ENCODE measurements at places on chromosomes 12 and 14.

DNA sequence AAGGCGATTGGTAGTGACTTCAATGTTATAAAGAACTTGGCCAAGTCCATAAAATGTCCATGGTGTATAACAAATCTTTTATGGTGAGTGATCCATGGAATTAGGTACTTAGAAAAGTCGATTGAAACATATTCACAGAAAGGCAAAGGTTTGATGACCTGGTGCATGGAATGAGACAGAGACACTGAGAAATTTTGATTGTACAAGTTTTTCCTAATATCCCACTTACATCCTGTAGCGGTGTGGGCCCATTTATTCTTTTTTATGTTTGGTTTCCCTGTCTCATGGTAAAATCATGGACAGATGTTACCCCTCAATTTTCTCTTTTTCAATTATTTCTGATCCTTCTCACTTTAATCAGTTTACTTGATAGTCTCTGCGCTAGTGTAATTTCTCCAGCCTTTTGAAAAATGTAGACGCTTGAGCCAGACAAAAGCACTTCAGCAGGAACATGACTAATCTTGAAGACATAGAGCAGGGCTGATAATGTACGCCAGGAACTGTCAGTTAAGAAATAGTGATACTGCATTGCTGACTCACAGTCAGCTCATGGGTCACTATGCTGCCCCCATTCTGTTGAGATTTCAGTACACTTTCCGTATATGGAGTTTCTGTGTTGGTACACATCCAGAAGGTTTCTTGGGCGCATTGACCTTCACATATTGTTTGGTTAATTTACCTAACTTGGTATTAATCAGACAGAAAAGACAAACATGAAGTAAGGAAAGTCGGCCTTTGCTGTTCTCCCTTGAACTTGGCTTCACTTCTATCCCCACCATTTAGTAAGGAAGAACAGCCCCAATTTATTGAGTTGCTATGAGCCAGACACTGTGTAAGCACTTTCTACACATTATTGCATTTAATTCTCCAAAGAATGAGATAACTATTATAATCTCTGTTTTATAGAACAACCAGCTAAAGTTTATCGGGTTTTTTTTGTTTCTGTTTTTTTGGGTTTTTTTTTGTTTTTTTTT, 841.7 kb downstream of the DIO2 start:
- no peak for DNase-seq

DNA sequence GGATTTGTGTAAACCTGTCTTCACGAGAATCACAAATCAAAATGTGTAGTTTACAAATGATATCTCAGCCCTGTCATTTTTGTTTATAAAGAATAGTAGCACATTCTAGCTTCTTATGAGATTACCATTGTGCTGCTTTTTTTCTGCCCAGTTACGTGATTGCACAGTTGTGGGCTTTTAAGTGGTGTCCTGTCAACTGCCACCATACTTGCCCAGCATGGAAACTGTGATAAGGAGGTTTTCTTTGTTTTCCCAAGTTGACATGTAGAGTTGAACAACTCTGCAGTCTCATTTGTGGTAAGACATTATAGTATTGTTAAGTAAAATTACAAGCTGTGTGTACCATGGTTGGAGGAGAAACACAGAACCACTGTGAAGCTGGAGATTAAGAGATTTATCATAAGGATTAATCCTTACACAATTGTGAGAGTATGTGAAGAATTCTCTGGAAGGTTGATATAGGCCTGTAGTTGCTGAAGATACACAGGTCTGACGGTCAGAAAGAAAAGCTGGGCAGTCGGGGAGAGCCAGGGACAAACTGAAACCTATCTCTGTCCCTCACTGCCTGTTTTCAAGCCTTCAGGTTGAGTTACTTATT, 12.2 kb downstream of the CHURC1 start:
- DNase-seq: no peak

- no peak for DNase-seq
Measured at GRCh38 chr12:20132818-20133217, 235.5 kb upstream of the PDE3A start.

GRCh38 chr12:19553175-19553574, 113.9 kb downstream of the AEBP2 start:
- no peak for DNase-seq

- no peak for DNase-seq
Measured at GRCh38 chr12:109822951-109823411, 10.2 kb downstream of the TRPV4 start.

GRCh38 chr12:22802883-22803630, 178.1 kb downstream of the ETNK1 start:
- no peak for DNase-seq

- no peak for DNase-seq
Measured at GRCh38 chr12:113587720-113588119, 116.0 kb upstream of the LHX5 start.

DNA sequence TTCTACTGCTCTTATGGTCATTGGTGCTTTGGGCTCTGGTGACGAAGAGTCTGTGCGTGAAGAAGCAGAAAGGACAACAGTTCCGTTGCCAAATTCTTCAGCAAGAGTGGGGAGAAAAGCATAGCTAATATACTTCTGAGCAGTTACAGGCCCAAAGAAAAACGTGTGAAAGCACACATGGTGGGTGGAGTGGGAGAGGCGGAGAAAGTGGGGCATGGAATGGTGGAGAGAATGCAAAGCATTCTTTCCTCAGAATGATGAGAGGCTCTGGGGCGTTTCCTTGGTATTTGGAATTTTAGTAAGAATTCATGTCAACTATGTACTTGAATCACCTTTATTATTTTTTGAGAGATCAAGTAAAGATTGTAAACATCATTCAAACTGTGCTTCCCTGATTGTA, 396.1 kb downstream of the NAV3 start:
- DNase-seq: no peak

DNA sequence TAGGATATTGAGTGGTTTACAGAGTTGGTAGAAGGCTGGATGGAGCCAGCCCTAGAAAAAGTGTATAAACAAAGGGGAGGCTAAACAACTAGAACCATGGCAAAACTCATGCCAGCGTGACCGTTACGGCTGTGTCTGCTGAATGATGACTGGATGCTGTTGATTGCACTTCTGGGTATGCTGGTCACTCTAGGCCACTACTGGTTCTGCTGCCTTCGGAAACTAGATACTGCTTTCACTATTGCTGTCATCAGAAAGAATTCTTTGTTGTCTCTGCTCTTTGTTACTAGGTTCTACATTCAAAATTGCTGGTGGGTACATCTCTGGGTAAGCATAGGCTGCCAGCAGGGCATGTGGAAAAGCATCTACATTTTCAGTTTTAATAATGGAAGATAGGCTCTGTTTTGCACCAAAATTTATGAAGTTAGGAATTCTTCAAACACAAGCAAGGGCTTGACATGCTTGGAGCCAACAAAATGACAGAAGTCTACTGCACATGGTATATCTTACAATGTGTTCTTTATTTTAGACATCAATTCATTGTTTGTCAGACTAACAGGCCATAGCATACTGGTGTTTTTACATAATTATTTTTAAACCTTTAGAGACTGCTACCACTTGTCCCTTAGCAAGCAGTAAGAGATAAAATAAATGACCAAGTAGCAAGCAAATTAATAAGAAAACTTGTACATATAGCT, 15.4 kb downstream of the MON2 start:
- no peak for DNase-seq

GRCh38 chr12:113855998-113856397, 110.1 kb downstream of the RBM19 start:
- DNase-seq: no peak

GRCh38 chr12:91382081-91382543, 199.5 kb upstream of the DCN start:
- peak; percentile 79 for DNase-seq

- DNase-seq: no peak
Measured at GRCh38 chr14:54796961-54797360, 105.7 kb downstream of the GCH1 start.

DNA sequence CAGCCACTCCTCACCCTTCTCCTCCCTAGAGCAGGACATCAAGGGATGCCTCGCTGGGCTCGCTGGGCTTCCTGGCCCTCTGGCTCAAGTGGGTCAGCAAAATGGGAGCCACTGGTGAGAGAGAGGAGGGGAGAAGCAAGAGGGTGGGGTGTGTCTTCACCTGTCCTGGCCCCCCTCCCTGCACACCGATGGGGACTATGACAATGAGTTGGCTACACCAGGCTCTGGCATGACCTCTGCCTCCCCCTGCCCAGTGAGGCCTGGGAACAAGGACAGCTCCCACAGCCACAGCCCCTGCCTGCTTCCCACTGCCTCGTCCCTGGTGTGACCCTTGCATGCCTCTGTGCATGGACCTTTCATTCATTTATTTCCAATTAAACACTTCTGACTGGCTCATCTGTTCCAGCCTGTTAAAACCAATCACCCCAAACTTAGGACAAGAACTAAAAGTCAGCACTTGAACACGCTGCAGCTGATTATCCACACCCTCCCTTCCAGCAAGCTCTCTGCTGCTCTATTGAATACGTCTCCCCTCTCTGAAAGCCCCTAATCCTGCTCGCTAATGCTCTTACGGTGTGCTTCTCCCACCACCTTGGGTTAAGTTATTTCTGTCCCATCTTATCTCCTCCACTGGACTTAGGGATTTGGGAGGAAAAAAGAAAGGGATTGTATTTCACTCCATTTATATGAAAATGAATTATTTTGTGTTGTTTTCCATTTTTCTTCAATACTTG, 5.8 kb upstream of the PPP2R5C start:
- DNase-seq: no peak

DNA sequence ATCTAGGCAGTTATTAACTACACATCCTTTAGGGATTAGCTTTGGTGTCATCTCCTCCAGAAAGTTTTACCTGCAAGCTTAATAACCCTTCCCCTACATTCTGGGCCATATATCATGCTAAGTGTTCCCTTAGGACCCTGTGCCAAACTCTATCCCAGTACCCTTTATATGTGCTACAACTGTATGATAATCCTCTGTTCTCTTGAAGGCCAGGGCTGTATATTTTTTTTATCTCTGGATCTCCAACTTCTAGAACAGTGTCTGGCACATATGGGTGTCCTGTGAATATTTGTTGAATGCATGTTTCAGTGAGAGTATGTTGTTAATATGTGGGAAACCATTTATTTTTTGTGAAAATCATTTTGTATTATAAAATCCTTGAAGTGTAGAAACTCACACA, 106.7 kb downstream of the PPM1A start:
- DNase-seq: no peak

DNA sequence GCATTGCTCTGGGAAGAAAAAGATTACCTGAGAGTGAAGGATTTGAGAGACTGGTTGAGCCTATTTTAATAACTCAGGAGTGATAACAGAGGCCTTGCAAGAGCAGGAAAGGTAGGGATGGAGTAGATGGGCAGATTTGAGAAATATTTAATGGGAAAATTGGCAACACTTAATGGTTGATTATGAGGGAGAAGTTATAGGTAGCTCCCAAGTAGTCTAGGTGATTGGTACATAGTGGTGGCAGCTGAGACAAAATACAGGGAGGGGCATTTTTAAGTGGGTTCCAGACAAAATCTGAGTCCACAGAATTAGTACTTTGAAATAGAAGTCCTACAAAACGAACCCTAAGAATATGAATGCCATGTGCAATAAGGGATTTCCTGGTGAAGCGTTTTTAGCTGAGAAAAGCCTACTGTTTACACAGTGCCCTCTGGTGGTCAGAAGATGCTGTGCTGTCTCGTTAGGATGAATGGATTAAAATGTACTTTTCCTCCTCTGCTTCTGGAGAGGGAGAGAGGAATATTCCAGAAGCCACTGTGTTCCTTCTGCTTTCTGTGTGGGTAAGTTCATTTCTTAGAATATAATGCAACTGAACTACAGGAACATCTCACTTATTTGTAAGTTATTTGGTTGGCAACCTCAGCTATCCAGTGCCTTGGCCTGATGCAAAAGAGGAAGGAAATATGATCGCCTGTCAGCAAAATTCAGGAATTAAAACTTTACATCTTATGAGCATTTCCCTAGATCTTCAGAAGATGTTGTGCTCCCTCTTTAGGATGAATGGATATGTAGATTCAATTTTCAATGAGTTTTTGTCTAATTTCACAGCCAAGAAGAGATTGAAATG, 6.5 kb downstream of the ZBTB1 start:
- DNase-seq: peak; percentile 46

GRCh38 chr12:77685901-77686300, 144.8 kb upstream of the NAV3 start:
- DNase-seq: no peak

DNA sequence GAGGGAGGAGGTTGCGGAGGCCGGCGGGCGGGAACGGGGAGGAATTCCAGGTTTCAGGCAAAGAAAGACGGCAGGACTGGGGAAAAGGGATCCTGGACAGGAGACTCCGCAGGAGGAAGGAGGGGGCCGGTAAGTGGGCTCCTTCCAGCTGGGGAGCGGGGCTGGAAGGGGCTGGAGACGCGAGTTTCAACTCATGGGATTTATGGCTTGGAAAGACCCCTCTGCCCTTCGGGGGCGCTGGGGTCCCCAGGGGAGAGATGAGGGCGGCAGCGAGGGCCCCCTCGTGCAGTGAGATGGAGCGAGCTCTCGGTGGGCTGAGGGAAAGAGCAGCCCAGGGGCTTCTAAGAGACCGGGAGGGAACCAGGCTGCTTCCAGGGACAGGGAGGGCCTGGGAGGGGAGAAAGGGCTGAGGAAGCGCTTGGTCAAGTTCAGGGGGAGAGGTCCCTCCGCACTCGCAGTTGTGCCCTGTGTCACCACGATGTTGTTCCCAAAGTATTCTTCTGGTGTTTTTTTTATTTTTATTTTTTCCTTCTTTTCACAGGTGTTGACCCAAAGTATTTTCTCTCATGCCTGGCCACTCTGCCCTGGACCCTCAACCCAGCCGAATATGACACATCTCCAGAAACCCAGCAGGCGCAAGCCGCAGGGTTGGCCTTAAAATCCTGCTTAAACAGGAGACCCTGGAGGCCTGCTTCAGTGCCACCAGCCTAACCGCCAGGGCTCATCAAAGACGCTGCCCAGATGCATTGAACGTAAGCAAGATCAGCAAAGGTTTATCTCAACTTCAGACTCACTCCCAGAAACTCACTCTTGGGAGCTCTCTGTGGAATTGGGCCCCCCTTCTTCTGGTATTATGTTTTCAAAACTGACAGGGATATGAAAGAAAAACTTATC, 16.1 kb downstream of the TNFAIP2 start:
- no peak for DNase-seq

- no peak for DNase-seq
Measured at GRCh38 chr12:24814379-24815113, 134.4 kb downstream of the BCAT1 start.

DNA sequence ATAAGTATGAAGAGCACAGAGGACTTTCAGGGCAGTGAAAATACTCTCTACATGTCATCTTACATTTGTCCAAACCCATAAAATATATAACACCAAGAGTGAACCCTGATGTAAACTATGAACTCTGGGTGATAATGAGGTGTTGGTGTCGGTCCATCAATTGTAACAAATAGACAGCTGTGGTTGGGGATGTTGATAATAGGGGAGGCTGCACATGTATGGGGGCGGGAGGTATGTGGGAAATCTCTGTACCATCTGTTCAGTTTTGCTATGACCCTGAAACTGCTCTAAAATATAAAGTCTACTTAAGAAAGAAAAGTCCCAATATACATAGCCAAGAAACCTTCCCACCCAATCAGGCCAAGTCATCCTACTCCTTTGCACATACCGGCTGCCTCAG, 88.5 kb downstream of the GPR135 start:
- no peak for DNase-seq

Data from stimulated activated CD8-positive, alpha-beta memory T cell treated with anti-CD3 and anti-CD28 coated beads, Interleukin-4, amount 100 ng/mL, for 1 hour (primary cell).